ENCODE measurements at places on chromosomes 7 and 10.
A peak's percentile ranks its signal among the peaks of the same experiment; 100 is the strongest.

- DNase-seq: no peak
These were observed 306.2 kb upstream of the MKI67 start for GRCh38 chr10:128432423-128432822.

GRCh38 chr7:94206295-94206694, 188.4 kb upstream of the COL1A2 start:
- DNase-seq: no peak

DNA sequence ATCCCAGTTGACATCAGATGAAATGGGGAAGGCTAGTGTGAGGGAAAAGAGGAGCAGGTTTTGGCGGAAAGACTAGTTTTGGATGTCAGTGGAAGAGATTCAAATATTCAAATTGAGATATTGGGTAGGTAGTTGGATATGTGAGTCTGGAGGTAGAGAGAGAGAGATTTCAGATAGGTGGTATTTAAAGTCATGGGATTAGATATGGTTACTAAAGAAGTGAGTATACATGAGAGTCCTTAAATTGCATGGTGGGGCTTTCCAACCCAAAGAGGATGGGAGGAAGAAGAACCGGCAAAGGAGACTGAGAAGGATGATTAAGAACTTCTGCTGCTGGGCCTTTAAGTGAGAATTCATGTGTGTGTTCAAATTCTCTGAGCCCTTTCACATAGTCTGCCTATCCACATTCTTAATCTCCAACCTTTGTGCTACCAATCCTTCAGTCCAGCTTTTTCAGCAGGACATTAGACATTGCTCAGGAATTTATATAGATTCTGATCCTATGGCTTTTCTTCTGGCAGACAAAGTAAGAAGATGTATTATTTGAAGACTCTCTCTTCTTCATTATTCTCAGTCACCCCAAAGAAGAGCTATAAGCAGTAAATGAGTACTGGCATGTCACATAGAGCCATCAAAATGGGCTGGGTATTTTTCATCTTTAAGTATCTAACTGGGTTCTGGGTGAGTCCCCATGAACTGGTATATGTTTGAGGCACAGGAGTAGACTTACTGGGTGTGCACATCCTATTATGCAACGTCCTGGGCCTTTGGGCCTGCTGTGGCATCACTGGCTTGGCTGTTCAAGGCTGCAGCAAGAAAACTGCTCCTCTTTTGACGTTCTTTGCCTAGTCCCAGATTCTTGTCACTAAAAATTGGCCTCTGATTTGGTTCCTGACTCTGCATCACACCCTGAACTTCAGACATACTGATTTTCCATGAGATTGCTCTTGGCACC, 33.6 kb downstream of the ST7 start:
- peak; percentile 26 for DNase-seq

- no peak for DNase-seq
These were observed 84.0 kb upstream of the ANLN start for GRCh38 chr7:36305648-36306047.

DNA sequence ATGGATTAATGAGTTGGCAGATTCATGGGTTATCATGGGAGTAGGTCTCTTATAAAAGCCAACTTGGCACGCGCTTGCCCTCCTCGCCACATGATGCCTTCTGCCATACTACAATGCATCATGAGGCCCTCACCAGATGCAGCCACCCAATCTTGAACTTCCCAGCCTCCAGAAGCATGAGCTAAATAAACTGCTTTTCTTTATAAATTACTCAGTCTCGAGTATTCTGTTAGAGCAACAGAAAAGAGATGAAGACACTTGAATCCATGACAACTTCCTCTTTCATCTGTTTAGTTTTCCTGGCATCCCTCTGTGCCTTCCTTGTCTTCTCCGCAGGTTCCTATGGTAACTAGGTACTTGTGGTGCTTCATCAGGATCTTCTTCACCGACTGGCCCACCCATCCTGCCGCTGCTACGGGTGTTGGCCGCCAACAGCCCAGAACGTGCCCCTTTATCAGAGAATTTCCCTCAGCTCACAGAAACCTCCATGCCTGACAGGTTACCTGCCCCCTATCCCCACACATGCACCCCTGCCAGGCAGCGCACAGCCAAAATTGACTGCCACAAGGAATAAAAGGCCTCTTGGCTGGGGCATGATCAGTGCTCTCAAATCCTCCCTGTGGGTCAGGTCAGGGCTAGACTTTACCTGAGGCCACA, 28.0 kb upstream of the PPIF start:
- DNase-seq: no peak

GRCh38 chr10:6269953-6270867, 67.5 kb downstream of the PFKFB3 start:
- DNase-seq: peak; percentile 93

DNA sequence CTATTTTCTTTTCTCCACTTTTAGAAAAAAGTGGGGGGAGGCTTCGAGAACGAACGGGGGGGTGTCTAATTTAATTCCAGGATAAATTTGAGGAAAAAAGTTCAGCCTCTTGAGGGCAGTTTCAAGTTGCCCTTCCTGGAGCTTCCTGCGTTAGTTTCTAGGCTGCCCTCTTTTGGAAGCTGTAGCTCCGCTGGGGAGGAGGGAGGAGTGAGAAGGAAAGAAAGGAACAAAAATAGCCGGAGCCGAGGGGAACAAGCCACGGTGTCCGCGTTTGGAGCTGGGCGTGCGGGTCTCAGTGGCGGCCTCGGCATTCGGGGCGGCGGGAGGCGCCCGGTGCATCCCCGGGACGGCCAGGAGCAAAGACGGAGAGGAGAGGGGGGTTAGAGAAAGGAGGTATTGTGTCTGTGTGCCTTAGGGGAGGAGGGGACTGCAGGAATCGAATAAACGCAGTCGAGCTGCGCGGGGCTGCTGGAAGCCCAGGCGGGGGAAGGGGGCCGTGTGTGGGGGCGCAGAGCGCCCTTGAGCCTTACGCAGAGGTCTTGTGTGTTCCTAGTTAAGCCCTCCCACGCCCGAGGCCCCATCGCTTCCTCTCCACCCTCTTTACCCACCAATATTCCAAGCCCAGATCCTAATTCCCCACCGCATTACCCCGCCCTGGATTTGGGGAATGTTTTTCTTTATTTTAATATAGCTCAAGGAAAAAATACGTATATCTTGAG, 2.0 kb upstream of the TNRC18 start:
- no peak for DNase-seq

DNA sequence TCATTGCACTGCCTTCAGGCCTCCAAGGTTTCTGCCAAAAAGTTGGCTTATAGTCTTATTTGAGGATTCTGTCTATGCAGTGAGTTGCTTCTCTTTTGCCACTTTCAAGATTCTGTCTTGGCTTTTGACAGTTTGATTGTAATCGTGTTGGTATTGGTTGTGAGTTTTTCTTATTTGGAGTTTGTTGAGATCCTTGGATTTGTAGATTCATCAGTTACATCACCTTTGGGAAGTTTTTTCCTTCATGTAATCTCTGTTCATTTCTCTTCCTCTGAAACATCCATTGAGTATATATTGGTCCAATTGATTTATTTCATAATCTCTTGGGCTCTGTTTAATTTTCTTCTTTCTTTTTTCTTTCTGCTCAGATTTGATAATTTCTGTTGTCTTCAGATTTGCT, 59.8 kb downstream of the SEPTIN7 start:
- no peak for DNase-seq

- no peak for DNase-seq
These were observed 269.3 kb upstream of the TEX47 start for GRCh38 chr7:89064831-89065230.

DNA sequence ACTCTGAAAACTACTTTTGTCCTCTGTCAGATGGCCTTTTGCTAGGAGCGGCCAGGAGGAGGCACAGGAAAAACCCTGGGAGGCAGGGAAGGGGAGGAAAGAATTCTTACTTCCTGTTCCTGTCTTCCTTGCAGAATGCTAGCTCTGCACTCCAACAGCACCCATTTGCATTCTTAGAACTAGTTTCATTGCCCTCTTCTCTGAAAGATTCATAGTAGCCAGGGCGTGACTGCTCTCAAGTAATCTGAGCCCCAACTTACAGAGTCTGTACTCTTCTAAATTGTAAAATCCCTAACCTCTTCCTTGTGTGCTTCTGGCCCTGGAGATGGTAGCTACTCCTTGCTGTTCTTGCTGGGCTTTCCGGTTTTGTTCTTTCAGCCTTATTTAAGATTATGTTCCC, 75.3 kb upstream of the STEAP1 start:
- DNase-seq: no peak

- no peak for DNase-seq
These were observed 187.5 kb upstream of the AGK start for GRCh38 chr7:141363748-141364147.

GRCh38 chr7:148264933-148265557, 325.5 kb upstream of the C7orf33 start:
- peak; percentile 29 for DNase-seq

- DNase-seq: no peak
These were observed 2.1 kb downstream of the SYNPO2L start for GRCh38 chr10:73653701-73654100.

DNA sequence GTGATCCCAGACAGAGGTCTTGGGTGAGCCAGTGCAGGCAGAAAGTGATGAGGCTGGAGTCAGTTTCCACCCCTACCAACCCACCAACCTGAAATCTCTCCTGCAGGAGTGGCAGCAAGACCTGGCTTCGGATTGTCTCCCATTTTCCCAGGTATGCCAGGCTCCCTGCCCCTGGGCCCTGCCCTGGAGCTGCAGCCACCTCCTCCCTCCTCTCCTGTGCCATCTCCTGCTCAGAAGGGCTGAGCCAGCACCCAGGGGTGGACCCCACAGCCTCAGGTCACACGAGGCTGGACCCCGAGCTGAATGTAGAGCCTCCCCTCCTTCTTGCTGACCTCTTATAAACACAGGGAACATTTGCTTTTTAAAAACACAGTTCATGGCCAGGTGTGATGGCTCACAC, 17.0 kb upstream of the LIMK1 start:
- no peak for DNase-seq

DNA sequence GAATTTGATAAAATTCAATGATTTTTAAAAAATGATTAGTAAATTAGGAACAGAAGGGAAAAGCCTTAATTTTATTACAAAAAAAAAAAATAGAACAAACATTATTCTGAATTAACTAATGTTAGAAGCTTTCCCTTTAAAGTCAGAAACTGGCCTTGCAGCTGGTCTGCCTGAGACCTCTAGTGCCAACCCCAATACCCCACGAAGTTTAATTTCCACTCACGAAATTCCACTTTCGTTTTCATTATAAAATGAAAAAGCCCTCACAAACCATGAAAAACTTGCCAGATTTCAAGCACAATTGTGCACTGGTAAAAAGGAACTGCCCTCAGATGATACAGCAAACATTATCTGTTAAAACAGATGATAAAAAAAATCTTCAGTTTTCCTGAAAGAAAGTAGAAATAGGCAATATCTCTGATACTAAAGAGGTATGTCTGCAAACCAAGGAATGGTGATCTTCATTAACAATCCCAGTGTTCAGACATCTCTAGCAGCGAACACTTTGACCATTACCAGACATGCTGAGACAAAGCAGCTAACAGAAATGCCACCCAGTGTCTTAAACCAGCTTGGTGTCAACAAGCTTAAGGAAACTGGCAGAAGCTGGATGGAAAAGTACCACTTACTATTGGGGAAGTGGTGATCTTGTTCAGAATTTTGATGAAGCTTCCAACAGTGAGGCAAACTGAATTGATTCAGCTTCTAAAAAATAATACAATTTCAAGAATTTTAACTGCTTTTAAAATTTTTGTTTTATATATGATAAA, 80.2 kb downstream of the PALS2 start:
- no peak for DNase-seq

DNA sequence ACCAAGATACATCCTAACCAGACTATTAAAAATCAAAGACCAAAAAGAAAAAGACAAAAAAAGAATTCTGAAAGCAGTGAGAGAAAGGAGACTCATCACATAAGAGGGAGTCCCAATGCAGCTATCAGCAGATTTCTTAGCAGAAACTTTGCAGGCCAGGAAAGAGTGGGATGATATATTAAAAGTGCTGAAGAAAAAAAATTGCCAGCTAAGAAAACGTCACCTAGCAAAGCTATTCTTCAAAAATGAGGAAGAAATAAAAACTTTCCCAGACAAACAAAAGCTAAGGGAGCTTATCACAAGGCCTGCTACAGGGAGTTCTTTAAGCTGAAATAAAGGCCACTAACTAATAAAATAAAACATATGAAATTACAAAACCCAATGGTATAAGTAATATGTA, 40.5 kb upstream of the CDK6 start:
- DNase-seq: no peak

DNA sequence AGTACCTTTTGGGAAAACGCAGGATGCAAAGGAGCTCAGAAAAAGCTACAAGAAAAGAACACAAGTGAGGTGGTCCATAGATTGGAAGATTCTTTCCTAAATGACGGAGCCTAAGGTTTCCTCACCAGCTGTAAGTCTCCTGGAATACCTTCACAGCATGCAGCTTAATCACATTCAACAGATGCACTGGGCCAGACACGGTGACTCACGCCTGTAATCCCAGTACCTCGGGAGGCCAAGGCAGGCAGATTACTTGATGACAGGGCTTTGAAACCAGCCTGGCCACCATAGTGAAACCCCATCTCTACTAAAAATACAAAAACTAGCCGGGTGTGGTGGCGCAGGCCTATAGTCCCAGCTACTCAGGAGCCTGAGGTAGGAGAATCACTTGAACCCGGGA, 228.7 kb downstream of the FRMD4A start:
- DNase-seq: no peak

DNA sequence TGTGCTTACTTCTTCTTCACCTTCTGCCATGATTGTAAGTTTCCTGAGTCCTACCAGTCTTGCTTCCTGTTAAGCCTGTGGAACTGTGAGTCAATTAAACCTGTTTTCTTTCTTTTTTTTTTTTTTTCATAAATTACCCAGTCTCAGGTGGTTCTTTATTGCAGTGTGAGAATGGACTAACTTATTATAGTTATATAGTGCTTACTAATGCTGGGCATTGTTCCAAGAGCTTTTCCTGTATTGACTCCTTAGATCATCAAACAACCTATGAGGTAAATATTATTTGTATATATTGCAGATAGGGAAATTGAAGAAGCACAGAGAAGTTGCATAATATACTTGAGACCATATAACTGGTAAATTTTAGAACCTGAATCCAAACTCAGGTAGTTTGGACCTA, 98.1 kb downstream of the MBL2 start:
- no peak for DNase-seq

Measured in activated CD4-positive, alpha-beta T cell treated with anti-CD3 and anti-CD28 coated beads, Interleukin-2, amount 50 U/mL, for 16 hours (primary cell).